G401 (cell line): ENCODE measurements at places on chromosomes 3 and 15. TPM values are rescaled to one million over a fixed set of nuclear protein-coding genes. Genes with fewer than 3 reads are reported as not detected.

GOLGA6D gene
- not detected in 2 replicates for total RNA-seq

TLR9 gene
- 0.07 TPM in 1 of 2 replicates, not detected in the other for total RNA-seq

GLCE gene
- total RNA-seq = 6.8 and 11.2 TPM in 2 replicates

GOLGA8S gene
- not detected in 2 replicates for total RNA-seq

ZNF502 gene
- 0.41 and 1.4 TPM in 2 replicates for total RNA-seq

PAQR5 gene
- total RNA-seq = under 0.01 and 0.03 TPM in 2 replicates

HYAL2 gene
- 91.0 and 99.0 TPM in 2 replicates for total RNA-seq

P2RY14 gene
- total RNA-seq = not detected in 2 replicates

LRRC34 gene
- not detected in 2 replicates for total RNA-seq

ANKUB1 gene
- not detected in 2 replicates for total RNA-seq

- no peak for DNase-seq
Measured at GRCh38 chr15:61759639-61760038, 300.6 kb downstream of the VPS13C start.

- peak; percentile 93 for DNase-seq
Measured at GRCh38 chr3:144031938-144032337, 60.3 kb downstream of the DIPK2A start.

- DNase-seq = peak; percentile 61
Measured at GRCh38 chr3:12954891-12955650, 113.7 kb upstream of the RPL32 start.

DNA sequence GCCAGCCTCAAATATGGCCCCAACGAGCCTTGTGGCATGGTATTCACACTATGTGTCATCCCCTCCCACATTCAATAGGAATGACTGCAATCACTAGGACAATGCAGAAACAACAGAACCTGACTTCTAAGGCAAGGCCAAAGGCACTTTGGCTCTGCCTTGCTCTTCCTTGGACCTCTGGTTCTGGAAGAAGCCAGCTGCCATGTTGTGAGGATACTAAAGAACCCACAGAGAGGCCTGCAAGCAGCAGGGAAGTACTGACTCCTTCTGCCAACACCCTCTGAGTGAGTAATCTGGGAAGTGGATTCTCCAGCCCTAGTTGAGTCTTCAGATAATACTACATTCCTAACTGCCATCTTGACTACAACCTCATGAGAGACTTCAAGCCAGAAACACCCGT lies 64.7 kb downstream of the ADAMTS9 start:
- DNase-seq = no peak

DNA sequence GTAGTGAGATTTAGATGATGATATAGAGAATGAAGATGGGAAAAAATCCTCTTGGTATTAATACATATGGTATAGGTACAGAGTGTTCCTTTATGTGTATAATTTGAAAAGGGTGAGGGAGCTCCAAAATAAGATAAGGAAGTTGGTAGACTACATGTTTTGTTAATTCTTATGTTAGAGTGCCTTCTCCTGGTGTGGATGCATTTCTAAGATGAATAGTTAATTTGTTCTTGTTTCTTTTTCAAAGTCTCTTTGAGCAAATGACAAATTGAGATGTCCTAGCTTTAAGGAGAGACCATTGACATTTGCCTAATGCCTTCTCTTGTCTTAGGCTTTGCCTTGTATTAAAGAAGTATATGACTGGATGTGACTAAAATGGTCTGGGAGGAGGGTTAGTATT lies 34.1 kb downstream of the AKAP13 start:
- no peak for DNase-seq

GRCh38 chr15:71660501-71660900 lies 149.9 kb upstream of the NR2E3 start:
- no peak for DNase-seq

DNA sequence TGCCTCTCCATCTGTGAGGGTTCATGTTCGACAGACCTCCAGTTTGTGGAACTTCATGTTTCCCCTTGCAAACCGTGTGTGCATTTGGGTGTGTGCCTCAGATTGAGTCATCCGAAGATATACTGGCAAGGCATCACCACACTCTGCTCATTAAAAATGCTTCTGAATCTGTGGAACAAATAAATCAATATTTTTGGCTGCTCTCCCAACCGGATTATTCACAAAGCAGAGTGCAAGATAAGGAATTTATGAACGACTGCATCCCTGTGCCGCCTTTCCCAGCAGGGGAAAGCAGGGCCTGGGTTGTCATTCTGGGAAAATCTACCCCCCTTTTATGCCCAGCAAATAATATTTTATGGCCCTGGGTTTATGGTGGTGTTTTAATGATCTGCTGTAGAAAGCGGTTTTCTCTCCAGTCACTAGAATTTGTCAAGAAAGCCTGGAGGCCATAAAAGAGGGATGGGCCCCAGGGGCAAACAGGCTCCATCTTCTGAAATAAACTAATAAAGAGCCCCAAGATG lies 4.2 kb upstream of the WNT5A start:
- no peak for DNase-seq

DNA sequence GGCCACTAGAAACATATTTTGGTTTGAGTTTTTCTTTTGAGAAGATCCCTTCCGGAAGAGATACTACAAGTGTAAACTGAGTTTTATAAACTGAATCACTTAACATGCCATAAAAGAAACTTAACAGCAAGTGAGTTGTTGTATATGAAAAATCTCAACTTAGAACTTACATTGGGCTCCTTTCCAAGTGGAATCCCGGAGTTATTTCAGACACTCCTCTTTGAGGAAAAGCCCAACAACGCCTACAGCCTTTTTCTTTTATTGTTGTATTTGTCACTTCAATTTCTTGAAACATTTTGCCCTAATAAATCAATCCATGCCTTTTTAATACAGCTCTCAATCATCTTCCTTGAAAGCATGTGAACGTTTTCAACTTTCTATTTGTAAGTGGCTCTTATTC lies 137.3 kb downstream of the FEZF2 start:
- DNase-seq = no peak

DNA sequence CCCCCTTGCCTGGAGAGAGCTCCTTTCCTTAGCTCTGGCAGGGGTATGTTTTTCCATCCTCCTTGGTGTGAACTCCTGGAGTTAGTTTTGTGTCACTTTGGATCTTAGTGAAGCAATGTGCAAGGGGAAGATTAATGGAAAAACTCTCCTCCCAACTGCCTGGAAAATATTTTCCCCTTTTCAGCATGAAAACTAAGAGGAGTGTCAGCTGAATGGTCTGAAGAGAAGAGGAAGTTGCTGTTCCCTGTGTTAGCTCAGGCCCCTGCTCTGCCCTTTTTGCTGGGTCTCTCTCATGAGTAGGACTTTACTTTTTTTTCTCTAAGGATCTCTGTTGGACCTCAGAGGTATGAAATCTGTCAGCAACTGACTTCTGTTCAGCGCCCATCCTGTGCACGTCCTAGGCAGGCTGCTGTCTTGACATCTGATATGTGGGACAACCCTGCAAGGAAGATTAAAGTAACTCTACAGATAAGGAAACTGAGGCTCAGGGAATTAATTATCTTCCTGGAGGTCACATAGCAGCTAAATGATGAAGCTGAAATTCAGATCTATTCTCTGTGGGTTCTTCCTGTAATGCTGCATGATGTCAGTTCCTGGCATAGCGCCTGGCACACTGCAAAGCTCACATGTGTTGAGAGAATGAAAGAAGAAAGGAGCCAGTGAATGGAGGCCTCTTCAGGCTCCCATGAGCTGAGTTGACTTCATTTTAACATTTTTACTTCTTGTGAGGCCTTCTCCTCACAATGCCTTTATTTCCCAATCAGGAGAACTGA lies 109.7 kb upstream of the GALNT15 start:
- peak; percentile 64 for DNase-seq

- DNase-seq = peak; percentile 78
Measured at GRCh38 chr15:92997821-92998220, 91.2 kb downstream of the RGMA start.

DNA sequence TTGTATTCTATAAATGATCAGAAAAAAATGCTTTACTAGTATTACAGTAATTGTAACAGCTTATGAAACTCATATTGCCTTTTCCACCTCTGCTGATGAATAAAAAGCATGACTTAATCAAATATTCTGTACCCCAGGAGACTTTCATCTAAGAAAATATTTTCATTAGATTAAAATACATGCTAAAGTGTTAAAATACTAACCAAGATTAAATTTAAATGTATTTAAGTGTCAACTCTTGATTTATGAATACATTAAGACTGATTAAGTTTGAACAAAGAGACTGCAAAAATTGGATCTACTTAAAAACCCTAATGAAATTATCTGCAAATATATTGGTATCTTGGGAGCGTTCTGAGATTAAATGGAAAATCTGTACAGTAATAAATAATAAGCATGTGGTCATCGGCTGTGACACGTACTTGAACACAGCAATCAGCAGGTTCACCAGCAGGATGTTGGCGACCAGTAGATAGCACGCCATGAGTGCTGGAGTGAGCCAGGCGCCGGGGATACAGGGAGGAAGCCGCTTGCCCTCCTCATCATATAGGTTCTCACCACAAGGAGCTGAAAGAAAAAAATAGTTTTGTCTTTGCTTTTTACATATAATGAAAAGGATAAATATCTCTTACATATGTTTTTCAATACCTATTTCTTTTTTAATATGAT lies 36.6 kb upstream of the MTMR10 start:
- peak; percentile 27 for DNase-seq

GRCh38 chr3:142077155-142077858 lies 72.0 kb downstream of the TFDP2 start:
- no peak for DNase-seq

- DNase-seq = no peak
Measured at GRCh38 chr3:185145511-185145910, 7.3 kb downstream of the C3orf70 start.

DNA sequence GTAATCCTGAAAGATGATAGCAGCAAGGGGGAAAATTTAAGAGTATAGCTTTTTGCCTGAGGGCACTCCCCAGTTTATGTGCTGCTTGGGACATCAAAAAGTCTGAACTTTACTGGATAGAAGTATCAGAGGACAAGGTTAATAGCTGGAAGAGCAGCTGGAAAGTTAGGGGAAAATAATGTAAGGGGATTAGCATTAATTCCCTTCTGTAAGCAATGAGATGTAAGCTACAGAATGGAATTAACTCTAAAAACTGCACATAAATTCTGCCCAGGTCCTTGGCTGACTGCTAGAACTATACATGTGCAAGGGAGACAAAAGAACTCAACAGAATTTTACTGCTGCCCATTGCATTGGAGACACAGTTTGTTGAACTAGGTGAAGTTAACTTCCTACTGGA lies 55.6 kb downstream of the ATP11B start:
- no peak for DNase-seq

DNA sequence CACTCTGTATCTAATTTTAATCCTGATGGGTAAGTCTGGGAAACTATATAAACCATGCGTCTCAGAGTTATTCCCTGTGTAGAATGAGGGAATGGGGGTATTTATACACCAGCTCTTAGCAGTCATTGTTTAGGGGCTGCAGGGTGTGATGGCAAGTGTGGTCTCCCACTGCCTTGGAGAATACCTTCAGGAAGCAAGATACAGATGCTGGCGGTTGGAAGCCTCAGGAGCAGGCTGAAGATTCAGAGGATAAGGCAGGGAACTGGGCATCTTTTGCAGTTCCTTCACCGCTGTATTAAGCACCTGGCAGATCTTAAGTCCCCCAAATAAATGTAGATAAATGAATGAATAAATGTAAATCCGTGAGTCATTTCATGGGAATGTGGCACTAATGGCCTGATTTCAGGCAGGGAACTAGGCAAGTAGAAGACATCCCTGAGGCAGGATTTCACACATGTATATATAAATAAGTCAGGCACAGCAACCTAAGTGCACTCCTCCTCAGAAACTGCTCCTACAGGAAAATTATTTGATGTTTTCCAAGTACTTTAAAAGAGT lies 209.2 kb upstream of the GADL1 start:
- DNase-seq = no peak

GRCh38 chr15:71251584-71252043 lies 136.3 kb downstream of the THSD4 start:
- DNase-seq = no peak

GRCh38 chr3:186207515-186207914 lies 98.6 kb upstream of the ETV5 start:
- no peak for DNase-seq

- DNase-seq = no peak
Measured at GRCh38 chr15:100083572-100083971, 258.2 kb downstream of the ADAMTS17 start.

DNA sequence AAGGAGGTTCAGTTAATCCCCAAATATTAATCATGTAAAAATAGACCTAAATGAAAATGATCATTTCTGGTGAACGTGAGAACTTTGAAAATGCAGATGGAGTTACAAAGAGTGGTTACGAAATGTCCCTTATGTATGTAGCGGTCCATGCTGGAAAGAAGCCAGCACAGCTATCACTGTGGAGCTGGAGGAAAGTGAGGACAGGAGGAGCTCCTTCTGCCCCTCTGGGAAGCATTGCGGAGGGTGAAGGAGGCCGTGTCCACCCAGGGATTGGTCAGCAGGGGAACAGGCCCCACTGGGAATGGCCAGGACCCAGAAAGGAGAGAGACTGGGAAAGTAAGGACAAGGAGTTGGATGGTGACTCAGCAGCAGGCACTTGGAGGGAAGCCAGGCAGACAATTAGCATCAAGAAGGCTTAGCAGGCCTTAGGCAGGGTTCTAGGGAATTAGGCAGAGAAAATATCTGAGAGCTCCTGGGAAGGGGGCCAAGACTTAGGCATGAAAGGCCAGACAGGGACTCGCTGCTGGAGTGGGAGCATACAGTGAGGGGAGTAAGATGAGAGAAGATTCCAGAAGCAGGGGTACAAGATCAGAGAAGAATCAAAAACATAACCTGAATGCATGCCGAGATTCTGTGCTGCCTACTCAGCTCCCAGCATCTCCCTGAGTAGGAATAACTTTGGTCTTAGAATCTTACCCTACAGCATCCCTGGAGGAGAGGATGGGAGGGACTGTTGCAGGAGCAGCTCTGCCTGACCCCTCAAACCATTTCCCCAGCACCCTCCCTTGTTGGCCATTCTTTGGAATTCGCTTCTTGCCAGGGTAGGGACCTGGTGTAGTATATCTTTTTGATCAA lies 171.0 kb upstream of the UMPS start:
- peak; percentile 62 for DNase-seq

GRCh38 chr3:45078910-45079522 lies 52.9 kb downstream of the CLEC3B start:
- DNase-seq = no peak

- DNase-seq = no peak
Measured at GRCh38 chr15:78989701-78990240, 44.9 kb upstream of the CTSH start.
